ENCODE measurements at places on chromosomes 13 and 19.
A peak's percentile ranks its signal among the peaks of the same experiment; 100 is the strongest.

DNA sequence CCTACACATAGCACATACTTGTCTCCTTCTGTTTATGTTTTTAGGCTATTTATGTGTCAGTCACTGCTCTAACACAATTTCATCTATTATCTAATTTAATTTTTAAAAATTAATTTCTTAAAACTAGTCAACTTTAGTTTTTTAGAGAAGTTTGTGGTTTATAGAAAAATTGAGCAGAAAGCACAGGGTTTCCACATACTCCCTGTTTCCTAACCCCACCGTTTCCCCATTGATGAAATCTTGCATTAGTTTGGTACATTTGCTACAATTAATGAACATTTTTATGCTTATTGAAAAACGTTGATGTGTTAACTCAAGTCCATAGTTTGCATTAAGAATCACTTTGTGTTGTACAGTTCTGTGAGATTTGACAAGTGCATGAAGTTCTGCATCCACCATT lies 53.5 kb downstream of the TNFSF13B start:
- no peak for DNase-seq

GRCh38 chr13:25135896-25136295 lies 36.2 kb downstream of the AMER2 start:
- no peak for DNase-seq

- DNase-seq, result no peak
Measured at GRCh38 chr19:16891696-16892382, 3.0 kb downstream of the F2RL3 start.

DNA sequence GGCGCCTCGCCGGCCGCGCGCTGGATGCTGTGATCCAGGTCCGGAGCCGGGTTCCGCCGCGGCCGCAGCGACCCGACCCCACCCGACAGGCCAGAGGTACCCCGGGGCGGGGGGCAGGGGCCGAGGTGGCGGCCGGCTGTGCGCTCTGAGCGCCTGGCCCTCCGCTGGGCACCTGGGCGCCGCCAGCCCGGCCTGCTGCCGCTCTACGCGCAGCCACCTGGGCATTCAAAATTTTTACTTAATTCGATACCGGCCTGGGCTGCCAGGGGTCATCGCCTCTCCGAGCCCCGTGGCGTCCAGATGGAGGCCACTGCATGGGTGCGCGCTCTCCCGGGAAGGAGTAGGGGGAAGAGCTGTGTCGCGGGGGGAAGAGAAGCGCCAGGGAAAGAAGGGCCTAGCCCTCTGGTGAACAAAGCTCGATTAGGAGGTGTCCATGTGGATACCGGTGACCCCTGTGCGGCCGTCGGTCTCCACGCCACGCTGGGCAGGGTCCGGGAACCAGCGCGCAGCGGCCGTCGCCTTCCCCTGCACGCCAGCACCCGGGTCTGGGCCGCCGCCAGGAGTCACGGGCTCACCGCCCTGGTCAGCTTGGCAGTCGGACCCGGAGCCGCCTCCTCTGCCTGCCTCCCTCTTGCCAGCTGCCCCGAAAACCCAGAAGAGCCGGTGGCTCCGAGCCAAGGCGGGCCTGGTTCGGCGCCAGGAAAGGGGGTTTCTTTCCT lies 666 bp downstream of the BIVM start:
- DNase-seq, result peak; percentile 65

GRCh38 chr13:41710771-41711170 lies 250.1 kb downstream of the VWA8 start:
- no peak for DNase-seq

DNA sequence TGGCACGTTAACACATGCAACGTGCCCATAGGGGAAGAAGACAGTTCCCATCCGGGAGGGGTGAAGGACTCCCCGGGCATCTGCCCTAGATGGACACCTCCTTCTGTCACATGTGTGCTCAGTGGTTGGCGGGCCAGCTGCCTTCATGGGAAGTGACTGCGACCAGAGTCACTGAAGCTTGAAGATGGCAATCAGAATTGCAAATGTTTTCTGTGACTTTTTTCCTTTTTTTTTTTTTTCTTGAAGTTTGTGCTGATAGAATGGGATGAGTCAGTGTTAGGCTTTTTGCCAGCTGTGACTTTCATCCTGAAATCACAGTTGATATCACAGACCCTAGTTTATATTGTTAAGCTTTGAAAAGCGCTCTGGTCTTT lies 109.2 kb upstream of the MCF2L start:
- DNase-seq, result no peak

GRCh38 chr13:44104969-44105368 lies 225.3 kb downstream of the LACC1 start:
- no peak for DNase-seq

GRCh38 chr13:53004573-53004972 lies 24.0 kb upstream of the OLFM4 start:
- DNase-seq, result no peak

DNA sequence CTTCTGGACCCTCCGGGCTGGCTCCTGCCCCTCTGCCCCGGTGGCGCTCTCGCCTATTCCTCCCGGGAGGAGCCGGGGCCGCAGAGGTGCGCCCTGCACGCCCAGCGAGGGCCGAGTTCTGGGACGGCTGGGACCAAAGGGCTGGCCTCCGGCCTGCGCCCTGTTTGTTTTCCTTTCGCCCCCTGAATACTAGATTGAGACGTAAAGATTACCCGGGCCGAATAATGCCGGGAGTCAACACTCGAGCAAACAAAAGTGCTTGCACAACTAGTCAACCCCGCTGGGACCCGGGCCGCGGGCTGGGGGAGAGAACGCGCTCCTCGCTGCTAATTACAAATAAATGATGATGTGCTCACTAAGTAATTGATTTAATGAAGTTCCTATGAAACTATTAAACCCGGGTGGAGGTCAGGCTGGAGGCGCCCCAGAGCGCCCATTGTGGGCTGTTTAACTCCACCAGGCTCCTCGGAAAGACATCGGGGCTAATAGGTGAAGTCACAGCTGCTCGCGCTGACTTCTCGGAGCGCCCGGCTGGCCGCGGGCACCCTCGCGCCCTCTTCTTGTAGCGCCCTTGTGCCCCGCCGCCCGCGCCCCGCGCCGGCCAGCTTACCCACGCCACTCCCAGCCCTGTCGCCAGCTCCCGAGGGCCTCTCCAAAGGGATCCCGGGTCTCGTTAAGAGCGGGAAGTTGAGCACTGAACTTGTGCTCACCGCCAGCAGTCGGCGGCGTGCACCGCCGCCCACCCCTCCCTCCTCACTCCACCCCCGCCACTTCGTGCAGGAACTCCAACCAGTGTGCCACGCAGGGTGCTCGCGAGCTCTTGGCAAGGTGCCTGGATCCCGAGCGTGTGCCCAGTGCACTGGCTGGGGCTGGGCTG lies 14.9 kb downstream of the ZIC5 start:
- DNase-seq, result no peak

DNA sequence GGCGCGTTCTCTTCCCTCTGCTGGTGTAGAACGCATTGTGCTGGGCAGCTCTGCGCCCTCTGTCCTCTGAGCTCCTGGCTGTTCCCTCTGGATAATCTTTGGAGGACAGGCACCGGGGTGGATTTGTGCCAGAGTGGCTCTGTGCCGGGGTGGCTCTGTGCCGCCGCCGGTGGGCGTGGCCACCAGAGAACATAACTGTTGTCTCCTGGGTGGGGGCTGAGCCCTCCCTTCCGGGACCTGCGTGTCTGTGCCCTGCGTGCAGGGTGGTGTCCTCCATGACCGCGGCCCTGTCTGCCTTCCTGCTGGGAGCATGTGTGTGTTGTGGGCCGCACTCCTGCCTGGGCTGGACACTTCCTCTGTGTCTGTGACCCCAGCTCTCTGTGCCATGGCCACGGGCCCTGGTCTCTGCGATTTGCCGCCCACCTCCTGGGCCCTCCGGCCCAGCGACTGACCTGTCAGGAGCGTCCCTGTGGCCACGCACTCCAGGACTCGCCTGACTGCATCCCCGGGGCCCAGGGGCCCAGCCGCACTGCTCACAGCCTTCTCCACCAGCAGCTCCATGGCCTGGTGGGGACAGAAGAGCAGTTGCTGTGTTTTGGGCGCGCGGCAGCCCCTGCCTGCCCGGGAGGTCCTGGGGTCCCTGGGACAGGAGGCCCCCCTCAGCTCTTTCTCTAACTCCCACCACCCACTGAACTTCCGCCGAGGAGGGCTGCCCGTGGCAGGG lies 22.4 kb upstream of the MATK start:
- no peak for DNase-seq

DNA sequence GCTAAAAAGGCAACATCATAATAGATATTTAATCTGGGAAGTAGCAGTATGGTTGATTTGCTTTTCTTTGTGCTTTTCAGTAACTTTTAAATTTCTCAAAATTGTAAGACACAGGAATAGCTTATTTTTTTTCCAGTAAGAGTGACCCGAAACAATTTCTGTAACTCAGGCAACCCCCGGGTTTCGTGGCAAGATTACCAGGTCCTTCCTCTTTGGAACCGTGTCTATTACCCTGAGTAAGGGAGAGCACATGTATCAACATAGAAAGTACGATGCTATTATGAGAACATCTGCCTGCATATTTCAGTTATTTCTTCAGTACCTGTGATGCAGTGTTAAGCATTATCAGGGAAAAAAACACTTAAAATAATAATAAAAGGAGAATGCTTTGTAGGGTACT lies 64.1 kb downstream of the DOCK9 start:
- DNase-seq, result no peak

DNA sequence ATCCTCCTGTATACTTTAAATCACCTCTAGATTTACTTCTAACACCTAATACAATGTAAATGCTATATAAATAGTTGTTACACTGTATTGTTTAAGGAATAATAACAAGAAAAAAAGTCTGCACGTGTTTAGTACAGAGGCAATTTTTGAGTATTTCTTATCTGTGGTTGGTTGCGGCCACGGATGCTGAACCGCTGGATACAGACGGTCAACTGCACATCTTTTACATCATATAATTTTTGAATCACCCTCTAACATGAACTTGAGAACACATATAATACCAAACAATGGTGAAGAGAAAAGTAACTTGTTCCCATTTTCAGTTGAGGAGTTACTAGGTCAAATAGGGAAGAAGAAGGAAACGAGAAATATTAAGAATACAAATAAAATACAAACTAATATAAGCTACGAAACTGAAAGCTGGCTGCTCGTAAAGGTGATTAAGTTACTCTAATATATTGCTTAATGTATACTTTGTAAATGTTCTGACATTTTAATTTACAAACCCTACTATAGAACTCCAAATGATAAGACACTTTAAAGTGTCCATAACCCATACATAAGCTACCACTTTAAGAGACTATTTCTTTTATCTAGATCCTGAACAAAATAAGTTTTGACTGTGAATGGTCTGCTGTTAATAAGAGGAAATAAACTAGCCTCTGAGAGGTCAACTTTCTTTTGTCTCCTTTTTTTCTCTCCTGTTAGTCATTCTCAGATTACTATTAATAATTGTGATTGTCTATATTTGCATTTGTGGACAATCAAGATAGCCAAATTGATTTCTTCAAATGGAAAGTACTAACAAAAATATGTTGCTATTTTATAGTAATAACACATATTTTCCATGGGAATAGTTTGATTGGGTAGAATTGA lies 457.4 kb downstream of the DIAPH3 start:
- DNase-seq, result no peak

DNA sequence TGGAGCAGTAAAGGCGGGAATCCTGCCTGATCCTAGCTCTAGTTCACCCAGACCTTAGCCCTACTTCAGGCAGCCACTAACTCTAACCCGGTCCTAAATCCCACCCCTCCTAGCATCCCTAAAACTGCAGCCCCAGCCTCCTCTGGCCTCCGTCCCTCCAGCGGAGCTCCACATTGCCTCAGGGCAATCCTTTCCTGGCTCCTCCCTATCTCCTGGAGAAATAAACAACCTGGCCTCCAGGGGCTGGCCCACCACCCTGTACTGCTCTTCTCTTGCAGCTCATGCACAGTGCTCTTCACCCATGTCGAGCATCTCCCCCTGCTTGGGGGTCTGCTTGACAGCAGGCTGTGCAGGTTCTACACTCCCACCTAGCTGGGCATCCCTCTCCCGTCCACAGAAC lies 6.7 kb downstream of the POU2F2 start:
- no peak for DNase-seq

GRCh38 chr13:113843063-113843654 lies 20.7 kb downstream of the GAS6 start:
- no peak for DNase-seq

DNA sequence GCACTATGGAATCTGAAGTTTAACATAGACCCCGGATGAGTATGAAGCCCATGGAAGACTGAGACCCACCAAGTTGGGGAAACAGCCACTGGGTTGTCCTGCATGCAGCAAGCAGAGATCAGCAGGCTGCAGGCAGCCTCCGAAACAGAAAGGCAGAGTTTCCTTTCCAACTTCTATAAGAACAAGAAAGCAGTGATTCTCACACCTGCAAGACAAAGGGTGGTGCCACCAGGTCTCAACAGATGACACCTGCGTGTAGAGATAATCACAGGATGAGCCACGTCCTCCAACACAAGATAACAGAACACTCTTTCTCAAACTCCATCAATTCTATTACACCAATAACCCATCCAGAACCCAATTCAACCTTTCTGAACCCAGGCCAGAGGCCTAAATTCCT lies 457.9 kb downstream of the FOXO1 start:
- no peak for DNase-seq

- no peak for DNase-seq
Measured at GRCh38 chr13:75691183-75691582, 55.1 kb downstream of the LMO7 start.
